Esophagus muscularis mucosa (tissue), 4 donors: ENCODE measurements at places on chromosomes 3 and 15. TPM values are rescaled to one million over a fixed set of nuclear protein-coding genes. Genes with fewer than 3 reads are reported as not detected.

Gene ROPN1
- total RNA-seq: not detected

Gene ALDH1A2
- 13.3 TPM for total RNA-seq

Gene TRPM1
- total RNA-seq: not detected

Gene KIF15
- total RNA-seq: 1.2 TPM

Gene STAB1
- 127 TPM for total RNA-seq

Gene IMPG2
- total RNA-seq: 0.83 TPM

Gene BFSP2
- total RNA-seq: not detected

Gene CFAP44
- 2.7 TPM for total RNA-seq

Gene HYAL1
- 8.9 TPM for total RNA-seq

GRCh38 chr3:87901141-87901540 lies 157.7 kb downstream of the CGGBP1 start:
- no peak overlapping the region for H3K4me3 ChIP-seq
- H3K27me3 ChIP-seq: no peaks in the 10 kb centered on the region
- H3K27ac ChIP-seq: no peak overlapping the region
- H3K36me3 ChIP-seq: no peaks in the 10 kb centered on the region
- no peak for DNase-seq
- no peaks in the 10 kb centered on the region for H3K4me1 ChIP-seq

GRCh38 chr3:66816090-66816761 lies 181.9 kb upstream of the KBTBD8 start:
- no peaks in the 10 kb centered on the region for H3K36me3 ChIP-seq
- H3K4me1 ChIP-seq: peaks cover 20% of the 10 kb centered on the region
- H3K4me3 ChIP-seq: no peak overlapping the region
- H3K27me3 ChIP-seq: no peaks in the 10 kb centered on the region
- H3K27ac ChIP-seq: no peak overlapping the region
- no peak for DNase-seq

GRCh38 chr15:66294157-66294931 lies 976 bp downstream of the DIS3L start:
- no peaks in the 10 kb centered on the region for H3K27me3 ChIP-seq
- peak overlapping the region; percentile 94 for H3K27ac ChIP-seq
- peaks cover 51% of the 10 kb centered on the region for H3K4me1 ChIP-seq
- no peak for DNase-seq
- H3K4me3 ChIP-seq: peak overlapping the region; percentile 83

DNA sequence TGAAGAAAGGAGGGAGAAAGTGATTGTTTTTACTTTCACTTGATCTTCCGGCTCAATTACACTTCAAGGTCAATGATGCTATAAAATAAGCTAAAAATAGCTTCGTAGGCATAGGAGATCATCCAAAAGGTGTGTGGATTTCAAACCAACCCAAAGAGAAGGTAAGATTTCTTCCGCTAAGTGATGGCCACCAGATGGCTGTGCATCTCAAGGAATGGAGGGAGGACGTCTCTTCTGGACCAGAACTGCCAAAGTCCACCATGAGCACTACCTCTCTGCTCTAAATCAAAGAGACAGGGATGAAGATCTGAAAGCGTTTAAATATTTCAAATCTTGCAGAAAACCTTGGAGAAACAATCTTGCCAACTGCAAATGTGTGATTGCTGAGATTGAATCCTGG lies 199.1 kb upstream of the ZPLD1 start:
- no peak overlapping the region for H3K27ac ChIP-seq
- no peaks in the 10 kb centered on the region for H3K4me1 ChIP-seq
- H3K4me3 ChIP-seq: no peak overlapping the region
- no peak for DNase-seq

DNA sequence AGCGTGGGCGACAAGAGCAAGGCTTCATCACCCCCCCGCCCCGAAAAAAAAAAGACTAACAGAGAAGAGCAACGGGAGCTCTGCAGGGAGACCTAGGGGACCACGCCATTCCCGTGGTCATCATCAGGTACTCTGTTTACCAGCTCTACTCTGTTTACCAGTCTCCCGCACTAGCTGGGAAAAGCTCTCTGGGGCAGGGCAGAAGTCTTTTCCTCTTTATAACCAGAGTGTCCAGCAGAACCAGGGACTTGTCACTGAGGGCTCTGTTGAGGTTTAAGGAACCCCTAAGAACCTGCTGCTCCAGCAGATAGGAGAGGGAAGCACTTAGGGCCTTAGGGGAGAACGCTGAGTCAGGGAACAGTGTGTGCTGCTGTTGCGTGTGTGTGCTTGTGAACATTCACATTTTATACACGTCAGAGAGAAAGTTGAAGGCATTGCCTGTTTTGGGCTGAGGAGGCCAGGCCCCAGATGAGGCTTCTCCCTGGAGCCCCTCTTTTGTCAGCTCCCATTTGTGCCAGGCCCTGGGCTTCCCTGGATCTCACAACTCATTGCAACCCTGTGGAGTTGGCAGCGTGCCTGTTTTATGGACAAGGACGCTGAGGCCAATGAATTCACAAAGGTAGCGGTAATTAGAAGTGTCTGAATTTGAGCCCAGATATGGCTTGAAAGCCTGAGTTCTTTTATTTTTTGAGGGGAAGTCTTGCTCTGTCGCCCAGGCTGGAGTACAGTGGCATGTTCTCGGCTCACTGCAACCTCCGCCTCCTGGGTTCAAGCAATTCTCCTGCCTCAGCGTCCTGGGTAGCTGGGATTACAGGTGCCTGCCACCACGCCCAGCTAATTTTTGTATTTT lies 24.2 kb upstream of the ERICH6 start:
- no peaks in the 10 kb centered on the region for H3K36me3 ChIP-seq
- peak overlapping the region; percentile 37 for H3K27ac ChIP-seq
- DNase-seq: no peak
- H3K4me1 ChIP-seq: no peaks in the 10 kb centered on the region
- H3K27me3 ChIP-seq: no peaks in the 10 kb centered on the region

GRCh38 chr3:23840521-23840920 lies 34.8 kb downstream of the UBE2E1 start:
- H3K4me3 ChIP-seq: no peak overlapping the region
- H3K27me3 ChIP-seq: no peaks in the 10 kb centered on the region
- H3K27ac ChIP-seq: no peak overlapping the region

- no peaks in the 10 kb centered on the region for H3K36me3 ChIP-seq
- no peaks in the 10 kb centered on the region for H3K4me1 ChIP-seq
- H3K27me3 ChIP-seq: no peaks in the 10 kb centered on the region
- no peak overlapping the region for H3K4me3 ChIP-seq
- no peak overlapping the region for H3K27ac ChIP-seq
- no peak for DNase-seq
Observed at GRCh38 chr3:31670136-31670535, 137.4 kb downstream of the STT3B start.

DNA sequence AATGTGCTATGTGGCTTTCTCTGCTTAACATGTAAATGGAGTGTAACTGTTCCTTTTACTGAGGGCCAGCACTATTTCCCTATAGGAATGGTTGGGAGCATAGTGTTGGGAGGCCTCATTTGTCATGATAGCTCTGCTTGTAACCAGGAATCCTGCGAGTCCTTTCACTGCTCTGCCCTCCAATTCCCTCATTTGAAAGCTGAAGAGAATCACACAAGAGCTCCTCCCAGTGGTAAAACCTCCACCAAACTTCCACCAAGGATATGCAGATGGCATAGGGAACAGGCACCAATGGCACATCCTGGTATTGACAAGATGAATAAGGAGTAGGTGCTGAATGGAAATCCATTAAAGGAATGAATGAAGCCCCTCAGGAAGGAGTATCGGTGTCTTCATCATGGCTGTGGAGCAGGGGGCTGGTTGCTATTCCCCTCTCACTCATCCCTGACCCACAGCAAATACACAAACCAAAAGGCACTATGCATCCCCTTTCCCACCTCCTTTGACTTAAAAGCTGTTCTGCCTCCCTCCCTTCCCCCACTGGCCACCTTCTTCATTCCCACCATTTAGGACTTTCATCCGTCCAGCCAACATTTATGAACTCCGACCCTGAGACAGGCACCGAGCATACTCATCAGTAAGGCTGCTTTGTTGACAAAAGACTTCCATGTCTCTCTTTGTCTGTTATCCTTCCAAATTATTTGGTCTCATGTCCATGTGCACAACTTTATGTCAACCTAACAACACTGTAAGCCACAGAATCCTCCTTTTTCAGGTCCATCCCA lies 560.8 kb downstream of the FOXP1 start:
- H3K27me3 ChIP-seq: no peaks in the 10 kb centered on the region
- H3K4me1 ChIP-seq: peaks cover 89% of the 10 kb centered on the region

DNA sequence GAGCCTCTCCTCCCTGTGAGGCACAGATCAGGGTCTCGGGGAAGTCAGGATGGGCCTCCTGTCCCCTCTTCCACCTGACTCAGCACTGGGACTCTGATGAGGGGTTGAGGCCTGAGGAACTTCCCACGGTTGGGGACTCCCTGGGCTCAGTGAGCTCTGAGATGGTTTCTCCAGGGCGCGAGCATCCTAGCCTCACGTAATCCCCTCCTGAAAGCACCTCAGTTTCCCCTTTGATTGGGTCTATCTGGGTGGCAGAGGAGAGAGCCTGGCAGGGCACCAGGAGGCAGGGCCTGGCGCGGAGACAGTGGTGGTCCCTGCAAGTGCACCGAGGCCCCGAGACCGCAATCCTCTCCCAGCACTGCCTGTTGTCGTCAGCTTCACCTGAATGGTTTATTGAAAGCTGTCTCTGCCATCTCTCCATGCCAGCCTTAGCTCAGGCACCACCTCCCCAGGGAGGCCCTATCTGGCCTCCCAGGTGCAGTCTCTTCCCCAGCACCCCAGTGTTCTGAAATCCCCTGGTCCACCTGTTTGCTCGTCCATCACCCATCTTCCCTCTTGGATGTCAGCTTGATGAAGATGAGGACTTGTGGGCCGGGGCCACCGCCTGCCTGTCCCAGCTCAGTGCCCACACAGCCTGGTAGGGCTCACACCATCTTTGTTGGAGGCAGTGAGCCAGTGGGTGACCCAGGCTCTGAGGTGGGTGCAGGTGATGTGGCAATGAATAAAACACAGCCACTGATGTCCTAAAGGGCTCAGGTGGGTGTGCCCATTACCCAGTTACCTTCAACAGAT lies 52.2 kb upstream of the PCSK6 start:
- H3K4me1 ChIP-seq: no peaks in the 10 kb centered on the region
- no peak overlapping the region for H3K27ac ChIP-seq
- H3K36me3 ChIP-seq: no peaks in the 10 kb centered on the region
- no peak overlapping the region for H3K4me3 ChIP-seq

GRCh38 chr3:195077611-195078540 lies 193.1 kb downstream of the XXYLT1 start:
- H3K4me1 ChIP-seq: peaks cover 31% of the 10 kb centered on the region
- H3K4me3 ChIP-seq: no peak overlapping the region
- no peaks in the 10 kb centered on the region for H3K27me3 ChIP-seq
- no peaks in the 10 kb centered on the region for H3K36me3 ChIP-seq
- H3K27ac ChIP-seq: no peak overlapping the region

DNA sequence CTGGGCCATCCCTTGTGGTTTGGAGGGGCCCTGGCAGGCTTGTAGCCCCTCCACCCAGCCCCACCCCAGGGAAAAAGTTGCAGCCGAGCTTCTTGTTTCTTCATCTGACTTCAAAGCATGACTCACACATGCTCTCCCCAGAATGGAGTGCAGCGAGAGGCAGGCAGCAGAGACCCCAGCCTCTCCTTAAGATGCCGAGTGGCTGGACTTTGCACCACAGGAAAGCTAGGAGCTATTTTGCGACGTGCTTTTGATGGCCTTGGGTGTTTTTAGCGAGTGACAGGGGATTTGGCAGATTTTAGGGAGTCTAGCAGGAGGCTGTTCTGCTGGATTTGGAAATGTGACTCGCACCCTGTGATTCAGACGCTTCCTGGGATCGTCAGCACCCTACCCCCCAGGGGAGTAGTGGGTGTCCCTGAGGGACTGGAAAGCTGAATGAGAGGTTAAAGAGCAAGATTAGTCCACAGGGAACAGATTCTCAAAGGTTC lies 14.2 kb downstream of the BAHD1 start:
- H3K4me1 ChIP-seq: peaks cover 51% of the 10 kb centered on the region
- no peak overlapping the region for H3K4me3 ChIP-seq
- H3K27ac ChIP-seq: no peak overlapping the region
- H3K36me3 ChIP-seq: peaks cover 16% of the 10 kb centered on the region

- no peak overlapping the region for H3K4me3 ChIP-seq
- peaks cover 8% of the 10 kb centered on the region for H3K4me1 ChIP-seq
- no peak for DNase-seq
- H3K27me3 ChIP-seq: no peaks in the 10 kb centered on the region
Observed at GRCh38 chr15:55260562-55261131, 29.0 kb downstream of the RAB27A start.

GRCh38 chr15:58545307-58546065 lies 113.7 kb downstream of the LIPC start:
- peaks cover 45% of the 10 kb centered on the region for H3K4me1 ChIP-seq
- H3K36me3 ChIP-seq: no peaks in the 10 kb centered on the region
- no peaks in the 10 kb centered on the region for H3K27me3 ChIP-seq
- H3K4me3 ChIP-seq: no peak overlapping the region

GRCh38 chr15:79315623-79316328 lies 4.9 kb downstream of the TMED3 start:
- H3K27me3 ChIP-seq: no peaks in the 10 kb centered on the region
- peak; percentile 70 for DNase-seq
- no peak overlapping the region for H3K27ac ChIP-seq

DNA sequence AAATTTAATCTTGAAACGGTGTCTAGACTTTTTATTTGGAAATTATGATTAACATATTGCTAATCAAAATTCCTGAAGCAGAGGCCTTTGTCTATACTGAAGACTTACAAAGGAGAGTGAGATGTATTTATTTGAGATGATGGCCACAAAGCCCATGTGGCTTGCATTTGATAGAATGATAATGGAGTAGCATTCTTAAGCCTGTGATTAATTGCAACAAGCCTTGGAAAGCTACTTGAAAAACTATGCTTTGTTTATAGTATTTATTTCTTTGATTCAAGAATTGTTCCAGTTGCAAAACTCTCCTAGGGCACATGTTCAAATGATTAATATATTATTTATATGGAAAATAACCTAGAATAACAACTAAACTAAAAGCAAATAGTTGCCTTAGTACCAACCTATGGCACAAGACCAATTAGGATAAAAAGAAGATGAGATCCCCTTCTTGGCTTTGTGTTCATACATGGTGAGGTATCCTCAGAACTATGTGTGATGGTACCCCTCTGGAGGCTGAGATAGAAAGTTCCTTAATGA lies 244.1 kb upstream of the TBL1XR1 start:
- no peak for DNase-seq
- peak overlapping the region; percentile 57 for H3K4me3 ChIP-seq
- peak overlapping the region; percentile 84 for H3K27ac ChIP-seq
- H3K4me1 ChIP-seq: peaks cover 78% of the 10 kb centered on the region
- H3K27me3 ChIP-seq: no peaks in the 10 kb centered on the region
- H3K36me3 ChIP-seq: no peaks in the 10 kb centered on the region

DNA sequence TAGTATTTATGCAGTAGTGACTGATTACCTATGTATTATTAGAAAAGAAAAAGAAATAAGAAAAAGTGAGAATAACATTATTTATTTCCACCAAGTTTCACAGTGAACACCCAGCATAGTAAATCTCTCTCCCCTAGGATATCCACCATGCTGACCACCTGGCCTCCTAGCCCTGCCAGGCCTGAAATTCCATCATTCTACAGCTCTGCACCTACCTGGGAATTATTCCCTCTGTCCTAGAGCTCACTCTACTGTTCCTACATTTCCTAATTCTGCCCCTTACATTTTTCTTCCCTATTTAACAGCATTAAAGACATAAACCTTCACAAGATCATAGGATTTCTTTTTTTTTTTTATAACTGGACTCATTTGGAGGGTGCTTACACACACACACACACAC lies 525.3 kb upstream of the PPP2R3A start:
- no peaks in the 10 kb centered on the region for H3K36me3 ChIP-seq
- DNase-seq: no peak
- H3K4me3 ChIP-seq: no peak overlapping the region
